M059J (cell line): ENCODE measurements at places on chromosomes 1 and 21.

DNA sequence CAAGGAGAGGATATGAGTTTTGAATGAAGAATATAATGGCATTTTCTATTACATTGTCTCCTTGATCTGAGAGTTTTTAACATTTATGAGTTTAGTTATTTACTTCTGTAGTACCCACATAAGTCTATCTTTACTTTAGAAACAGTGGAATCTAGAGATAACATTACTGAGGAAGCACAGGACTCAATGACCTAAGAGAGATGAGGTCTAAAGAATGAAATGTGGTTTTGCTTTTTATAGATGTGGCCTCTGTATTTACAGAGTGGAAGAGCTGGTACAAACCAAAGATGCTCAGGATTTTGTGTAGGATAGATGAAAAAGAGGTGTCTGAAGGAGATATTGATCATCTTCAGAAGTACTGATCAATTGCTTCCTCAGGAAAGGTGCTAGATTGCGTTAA lies 177.3 kb downstream of the KCTD3 start:
- peak; percentile 19 for DNase-seq

DNA sequence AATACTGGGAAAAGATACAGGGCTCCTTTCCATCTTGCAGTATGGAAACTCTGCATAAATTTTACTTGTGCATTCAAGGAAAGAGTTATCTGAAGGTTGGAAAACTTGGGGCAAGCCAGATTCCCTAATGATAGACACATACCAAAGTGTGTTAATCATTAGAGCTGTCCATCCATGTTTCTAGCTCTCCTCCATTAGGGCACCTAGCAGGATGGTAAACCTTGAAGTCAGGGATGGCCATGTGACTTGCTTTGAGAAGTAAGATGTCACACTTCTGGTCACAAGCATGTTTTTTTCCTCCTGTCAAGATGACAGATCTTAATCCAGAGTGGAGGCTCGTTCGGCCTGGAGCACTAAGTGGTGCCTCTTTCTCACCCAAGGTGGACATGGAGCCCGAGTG lies 241.9 kb upstream of the RUNX1 start:
- peak; percentile 28 for DNase-seq

DNA sequence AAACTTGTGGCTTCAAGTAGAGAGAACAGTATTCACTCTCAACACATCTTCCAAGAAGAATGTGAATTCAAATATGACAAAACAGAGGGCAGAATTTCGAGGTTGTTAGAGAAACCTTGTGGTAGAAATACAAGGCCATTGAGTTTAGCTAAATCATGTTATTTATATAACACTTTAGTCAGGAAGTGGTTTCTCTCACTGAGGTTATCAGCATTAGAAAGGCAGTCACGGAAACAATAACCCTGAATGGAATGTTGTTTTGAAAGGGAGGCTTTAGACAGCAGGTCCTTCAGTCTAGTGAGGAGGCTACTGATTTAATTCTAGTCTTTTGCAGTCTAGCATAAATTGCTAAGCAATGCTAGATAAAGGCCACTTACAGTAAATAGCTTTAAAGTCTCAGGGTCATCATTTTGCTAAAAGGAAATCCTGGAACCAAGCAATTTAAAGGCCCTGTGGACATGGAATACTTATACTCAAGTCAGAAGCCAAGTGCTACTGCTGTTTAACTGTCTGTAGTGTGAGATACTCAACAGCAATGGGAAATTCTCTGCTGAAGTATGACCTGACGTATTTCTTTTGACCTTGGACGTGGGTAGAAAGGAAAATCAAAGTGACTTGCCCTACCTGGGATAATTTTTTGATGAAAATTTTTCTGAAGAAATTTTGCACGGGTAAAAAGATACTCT lies 89.0 kb upstream of the CHODL start:
- DNase-seq, result peak; percentile 7

- DNase-seq, result no peak
Measured at GRCh38 chr1:109802136-109802900, 38.6 kb upstream of the EPS8L3 start.

GRCh38 chr1:29828526-29829447 lies 592.5 kb downstream of the PTPRU start:
- no peak for DNase-seq

DNA sequence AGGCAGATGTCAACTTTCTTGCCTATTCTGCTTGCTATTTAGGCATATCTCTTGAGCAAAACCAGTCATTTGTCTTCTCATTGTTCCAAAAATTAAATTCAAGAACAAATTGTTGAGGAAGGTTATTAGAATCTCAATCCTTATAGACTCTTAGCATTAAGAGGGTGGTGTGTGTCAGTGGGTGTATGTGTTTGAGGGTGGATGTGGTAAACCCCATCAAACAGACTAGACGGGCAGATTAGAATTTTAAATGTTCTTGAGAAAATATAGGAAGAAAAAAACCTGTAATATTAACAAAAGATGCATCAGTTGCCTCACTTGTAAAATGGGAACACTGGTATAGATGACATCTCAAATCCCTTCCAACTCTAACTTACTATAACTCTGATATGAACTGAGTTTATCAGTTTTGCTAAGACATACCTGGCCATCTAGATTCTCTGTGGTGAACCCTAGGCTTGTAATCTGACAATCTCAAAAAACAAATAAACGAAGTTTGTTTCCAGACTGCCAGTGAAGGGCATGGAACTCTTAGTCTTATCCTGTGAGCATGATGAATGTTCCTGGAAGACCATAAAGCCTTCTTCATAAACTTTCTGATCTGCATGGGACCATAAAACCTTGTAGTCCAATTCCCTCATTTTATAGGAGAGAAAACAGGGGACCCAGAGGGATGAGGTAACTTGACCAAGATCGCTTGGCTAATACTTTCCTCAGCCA lies 176.3 kb upstream of the SGIP1 start:
- DNase-seq, result no peak

- DNase-seq, result no peak
Measured at GRCh38 chr1:213623064-213623581, 364.6 kb upstream of the PROX1 start.

- DNase-seq, result no peak
Measured at GRCh38 chr1:208031316-208031931, 120.5 kb upstream of the CD34 start.

DNA sequence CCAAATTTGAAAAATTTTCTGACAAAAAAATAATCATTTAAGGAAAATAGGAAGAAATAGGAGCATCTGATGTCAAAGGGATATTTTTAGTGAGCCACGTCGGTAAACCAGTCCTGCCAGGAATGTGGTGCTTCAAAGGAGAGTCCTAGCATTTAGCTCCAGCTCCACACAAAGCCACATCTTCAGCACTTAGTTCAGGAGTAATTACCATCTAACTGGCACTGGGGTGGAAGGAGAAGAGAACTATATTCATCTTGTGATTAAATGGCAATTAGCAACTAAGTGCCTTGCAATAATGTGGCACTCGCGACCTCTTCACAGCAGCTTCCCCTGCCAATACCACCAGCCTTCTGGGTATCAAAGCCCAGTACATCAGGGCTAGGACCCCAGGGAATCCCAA lies 409.1 kb downstream of the SETD4 start:
- no peak for DNase-seq

DNA sequence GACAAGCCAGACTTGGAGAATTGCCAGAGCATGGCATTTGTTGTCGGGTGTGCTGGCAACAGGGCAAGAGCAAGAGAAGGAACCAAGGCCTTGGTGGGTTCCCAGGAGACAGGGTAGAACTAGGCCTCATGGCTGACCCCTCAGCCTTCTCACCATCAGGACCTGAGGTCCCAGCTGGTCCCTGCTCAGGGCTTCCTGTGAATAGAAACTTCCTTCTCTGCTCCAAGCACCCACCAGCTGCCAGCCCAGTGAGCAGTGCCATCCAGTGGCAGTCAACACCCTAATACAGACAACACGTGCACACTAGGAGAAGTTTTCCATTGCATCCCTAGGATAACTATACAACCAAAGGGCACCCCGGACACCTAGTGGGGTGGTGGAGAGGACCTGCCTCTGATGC lies 22.8 kb downstream of the S100A6 start:
- peak; percentile 47 for DNase-seq

DNA sequence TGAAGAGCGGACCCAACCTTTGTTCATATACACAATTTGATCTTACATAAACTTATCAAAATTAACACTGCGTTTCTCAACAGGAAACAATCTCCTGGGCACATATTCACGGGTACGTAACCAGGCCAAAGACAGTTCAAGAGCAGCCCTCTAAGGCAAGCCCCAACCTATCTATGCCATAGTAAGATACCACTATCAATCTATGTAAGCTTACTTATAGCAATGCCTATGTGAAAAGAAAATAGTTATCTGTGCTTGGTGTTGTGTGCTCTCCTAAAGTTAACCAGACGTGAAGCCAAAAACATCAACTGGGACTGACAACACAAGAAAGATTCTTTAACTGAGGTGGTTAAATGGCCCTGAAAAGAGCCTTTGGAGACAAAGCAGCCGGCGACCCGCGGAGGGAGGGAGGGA lies 49.4 kb upstream of the BOLA1 start:
- peak; percentile 15 for DNase-seq

DNA sequence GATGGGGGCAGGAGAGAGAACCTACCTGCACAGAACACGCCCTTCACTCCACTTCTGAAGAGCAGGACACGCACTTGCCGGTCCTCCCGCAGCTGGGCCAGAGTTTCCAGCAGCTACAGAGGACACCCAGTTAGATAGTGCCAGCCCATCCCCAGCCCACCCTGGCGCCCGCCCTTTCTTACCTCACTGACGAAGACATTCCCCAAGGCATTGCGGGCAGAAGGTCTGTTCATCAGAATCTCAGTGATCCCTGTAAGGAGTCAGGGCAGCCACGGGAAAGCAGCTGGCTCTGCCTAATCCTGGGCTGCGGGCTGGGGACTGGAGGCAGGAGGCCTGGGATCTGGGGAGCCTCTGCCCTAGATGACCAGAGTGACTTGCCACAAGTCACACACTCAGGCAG lies 10.0 kb downstream of the ECHDC2 start:
- no peak for DNase-seq
